Stimulated activated CD8-positive, alpha-beta memory T cell treated with anti-CD3 and anti-CD28 coated beads, Interleukin-4, amount 100 ng/mL, for 24 hours (primary cell): ENCODE measurements at places on chromosomes 16 and 17.

- DNase-seq = no peak
These were observed 36.3 kb downstream of the PLXDC1 start for GRCh38 chr17:39115135-39115534.

DNA sequence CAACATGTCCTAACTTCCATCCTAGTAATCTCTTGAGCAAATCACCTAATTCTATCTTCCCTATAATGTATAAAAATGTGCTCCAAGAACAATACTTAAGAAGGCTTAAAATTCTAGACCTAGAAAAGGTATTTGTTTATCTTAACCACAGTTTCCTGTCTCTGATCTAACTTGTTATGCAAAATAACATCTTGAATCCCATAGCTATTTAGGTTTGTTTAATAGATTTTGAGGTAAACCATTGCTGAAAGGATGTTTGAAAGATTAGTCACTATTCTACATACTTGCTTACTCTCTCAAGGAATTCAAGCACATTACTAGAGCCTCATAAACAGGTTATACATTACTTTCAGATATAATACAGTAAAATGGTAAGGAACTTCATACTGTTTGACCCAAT is 13.0 kb downstream of the CA10 start:
- no peak for DNase-seq

DNA sequence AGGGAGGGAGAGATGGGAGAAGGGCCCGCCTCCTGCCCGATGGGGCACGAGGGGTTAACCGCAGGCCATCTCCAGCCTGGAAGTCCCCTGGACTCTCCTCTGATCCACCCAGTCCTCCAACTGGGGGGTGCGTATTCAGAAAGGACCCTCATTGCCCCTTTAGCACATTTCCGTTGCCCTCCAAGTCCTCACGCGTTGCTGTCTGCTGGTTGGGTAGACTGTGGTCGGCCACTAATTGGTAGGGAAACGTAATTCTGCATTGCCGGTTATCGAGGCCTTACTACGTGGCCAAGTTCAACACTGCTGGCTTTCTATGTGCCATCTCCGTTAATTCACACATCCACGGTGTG is 103.4 kb downstream of the FOXL1 start:
- no peak for DNase-seq

DNA sequence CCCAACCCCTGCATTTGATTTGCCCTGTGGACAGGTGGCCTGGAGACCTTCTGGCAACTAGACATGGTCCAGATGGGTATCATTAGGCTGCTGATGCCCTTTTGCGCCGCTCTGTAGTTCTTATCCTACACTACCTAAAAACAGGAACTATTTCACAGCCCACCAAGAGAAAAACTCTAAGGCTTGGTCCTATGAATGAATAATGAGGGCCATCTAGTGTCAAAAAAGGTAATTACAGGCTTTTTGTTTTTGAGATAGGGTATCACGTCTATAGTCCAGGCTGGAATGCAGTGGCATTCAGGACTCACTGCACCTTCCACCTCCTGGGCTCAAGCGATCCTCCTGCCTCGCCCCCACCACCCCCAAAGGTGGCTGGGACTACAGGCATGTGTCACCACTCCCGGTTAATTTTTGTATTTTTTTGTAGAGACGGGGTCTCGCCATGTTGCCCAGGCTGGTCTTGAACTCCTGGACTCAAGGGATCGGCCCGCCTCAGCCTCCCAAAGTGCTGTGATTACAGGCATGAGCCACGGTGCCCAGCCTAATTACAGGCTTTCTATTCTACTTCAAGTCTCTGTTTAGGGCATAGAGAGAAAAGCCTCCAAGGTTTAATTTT is 20.9 kb downstream of the COIL start:
- no peak for DNase-seq

DNA sequence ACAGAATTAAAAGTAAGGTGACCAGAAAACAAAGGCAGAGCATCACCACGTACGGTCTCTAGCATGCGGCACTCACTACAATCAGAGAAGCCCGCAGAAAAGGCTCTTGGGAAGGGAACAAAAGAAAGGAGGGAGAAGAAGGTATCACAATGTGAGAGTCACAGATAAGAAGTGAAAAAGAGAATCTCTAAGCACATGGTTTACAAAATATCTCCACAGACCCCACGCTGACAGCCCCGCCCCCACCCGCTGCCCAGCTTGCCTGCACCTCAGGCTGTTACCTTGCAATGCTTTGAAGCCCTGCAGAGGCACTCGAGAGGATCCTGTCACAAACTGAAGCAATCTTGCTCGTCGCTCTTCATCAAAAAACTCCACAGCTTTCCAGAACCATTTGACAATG is 40.5 kb downstream of the CEP95 start:
- no peak for DNase-seq

GRCh38 chr16:86910161-86910769 is 331.9 kb downstream of the FOXL1 start:
- DNase-seq = no peak

DNA sequence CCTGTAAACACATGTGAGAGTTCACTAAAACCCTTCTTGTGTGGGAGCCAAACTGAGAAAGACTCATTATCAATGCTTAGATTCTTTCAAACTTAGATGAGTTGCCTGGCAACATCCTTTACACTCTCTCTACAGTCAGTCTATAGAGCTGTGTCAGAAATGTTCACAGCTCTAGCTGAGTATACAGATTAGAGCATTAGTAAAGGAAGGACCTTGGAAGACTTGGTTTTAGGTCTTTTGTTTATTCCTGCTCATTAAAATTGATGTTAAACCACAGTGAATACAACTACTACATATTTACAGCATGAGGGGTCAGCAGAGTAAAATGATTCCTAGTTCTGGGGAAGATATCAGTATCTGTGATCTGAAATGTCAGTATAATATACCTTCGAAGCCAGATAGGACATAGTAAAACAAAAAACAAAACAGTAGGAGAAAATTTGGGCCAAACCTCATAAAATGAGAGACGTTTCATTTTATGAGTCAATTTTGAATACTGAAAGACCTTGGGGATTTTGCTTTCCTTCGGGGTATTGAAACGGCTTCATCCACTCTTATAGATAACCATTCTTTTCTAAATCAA is 186.0 kb downstream of the TANC2 start:
- DNase-seq = no peak

DNA sequence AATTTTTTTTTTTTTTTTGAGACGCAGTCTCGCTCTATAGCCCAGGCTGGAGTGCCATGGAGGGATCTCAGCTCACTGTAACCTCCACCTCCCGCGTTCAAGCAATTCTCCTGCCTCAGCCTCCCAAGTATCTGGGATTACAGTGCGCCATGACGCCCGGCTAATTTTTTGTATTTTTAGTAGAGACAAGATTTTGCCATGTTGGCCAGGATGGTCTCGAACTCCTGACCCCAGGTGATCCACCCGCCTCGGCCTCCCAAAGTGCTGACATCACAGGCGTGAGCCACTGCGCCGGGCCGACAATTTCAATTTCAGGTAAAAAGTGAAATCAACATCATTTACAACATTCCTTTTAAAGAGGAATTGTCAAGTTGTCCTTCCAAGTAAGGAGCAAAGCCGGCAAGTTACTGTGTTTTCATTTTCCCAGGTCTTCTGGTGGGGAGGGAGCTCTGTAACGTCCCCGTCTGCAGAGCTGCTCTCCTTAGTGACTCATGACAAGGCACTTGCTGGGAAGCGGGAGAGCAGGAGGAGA is 873 bp downstream of the NPLOC4 start:
- no peak for DNase-seq

- DNase-seq = no peak
These were observed 8.5 kb downstream of the NAGPA start for GRCh38 chr16:5025171-5025632.

DNA sequence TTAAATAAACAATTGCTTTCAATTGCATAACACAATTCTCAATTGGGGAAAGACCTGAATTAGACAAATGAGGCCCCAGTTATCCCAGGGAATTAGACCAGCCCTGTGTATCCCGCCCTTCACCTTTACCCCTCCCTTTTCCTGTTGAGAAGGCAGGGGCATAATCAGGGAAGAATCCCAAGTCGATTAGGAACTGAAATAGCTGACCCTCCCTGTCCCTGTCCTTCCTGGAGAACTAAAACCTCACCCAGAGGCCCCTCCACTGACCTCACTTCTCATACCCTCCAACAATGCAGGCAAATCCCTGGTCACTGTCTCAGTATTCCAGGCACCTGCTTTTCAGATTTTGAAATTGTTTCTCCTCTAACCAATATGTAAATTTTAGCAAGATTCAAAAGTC is 165.4 kb upstream of the CDH11 start:
- DNase-seq = no peak

- DNase-seq = no peak
These were observed 101.6 kb upstream of the TOB1 start for GRCh38 chr17:50967795-50968194.

- no peak for DNase-seq
These were observed 129.4 kb downstream of the TANGO6 start for GRCh38 chr16:68972720-68973119.

- DNase-seq = no peak
These were observed 42.6 kb downstream of the SPAG9 start for GRCh38 chr17:51078009-51078592.

DNA sequence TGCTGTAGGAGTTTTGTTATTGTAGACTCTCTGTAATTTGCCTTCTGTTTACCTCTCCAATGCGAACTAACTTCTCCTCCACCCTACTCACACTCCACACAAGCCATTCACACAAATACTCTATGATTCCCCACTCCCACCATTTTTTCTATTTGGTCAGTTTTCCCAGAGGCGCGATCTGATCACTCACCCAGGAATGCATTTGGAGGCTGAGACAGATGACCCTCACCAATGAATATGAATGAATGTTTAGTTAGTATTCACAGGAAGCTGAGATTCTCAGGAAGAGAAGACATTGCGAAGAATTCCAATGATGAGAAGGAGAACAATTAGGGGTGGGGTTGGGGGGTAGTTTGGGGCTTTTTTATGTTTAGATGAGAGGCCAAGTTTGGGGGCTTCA is 10.5 kb upstream of the ANKFN1 start:
- no peak for DNase-seq

DNA sequence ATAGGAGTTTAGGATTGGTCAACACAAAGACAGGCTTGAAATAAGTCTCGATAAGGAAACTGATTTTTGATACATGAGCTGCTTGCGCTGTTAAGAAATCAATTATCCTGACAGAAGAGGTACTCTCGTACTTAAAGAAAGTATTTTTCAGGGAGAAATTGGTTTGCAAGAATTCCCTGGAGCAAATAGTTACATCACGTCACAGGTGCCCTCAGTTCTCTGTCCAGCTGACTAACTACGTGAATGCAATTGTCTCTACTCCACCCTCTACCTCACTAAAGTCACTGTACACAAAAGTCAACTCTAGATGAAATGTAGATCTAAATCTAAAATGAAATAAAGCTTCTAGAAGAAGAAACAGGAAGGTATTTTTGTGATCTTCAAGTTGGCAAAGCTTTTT is 130.6 kb upstream of the KCNJ16 start:
- DNase-seq = no peak

DNA sequence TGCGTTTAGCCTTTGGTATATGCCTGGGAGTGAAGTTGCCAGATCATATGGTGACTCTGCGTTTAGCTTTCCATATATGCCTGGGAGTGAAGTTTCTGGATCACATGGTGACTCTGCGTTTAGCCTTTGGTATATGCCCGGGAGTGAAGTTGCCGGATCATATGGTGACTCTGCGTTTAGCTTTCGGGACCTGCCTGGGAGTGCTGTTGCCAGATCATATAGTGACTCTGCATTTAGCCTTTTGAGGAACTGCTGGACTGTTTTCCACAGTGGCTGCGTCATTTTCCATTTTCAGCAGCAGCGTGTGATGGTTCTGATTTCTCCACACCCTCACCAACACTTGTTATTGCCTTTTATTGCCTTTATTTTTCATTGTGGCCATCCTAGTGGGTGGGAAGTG is 73.0 kb downstream of the OR1D5 start:
- DNase-seq = no peak

DNA sequence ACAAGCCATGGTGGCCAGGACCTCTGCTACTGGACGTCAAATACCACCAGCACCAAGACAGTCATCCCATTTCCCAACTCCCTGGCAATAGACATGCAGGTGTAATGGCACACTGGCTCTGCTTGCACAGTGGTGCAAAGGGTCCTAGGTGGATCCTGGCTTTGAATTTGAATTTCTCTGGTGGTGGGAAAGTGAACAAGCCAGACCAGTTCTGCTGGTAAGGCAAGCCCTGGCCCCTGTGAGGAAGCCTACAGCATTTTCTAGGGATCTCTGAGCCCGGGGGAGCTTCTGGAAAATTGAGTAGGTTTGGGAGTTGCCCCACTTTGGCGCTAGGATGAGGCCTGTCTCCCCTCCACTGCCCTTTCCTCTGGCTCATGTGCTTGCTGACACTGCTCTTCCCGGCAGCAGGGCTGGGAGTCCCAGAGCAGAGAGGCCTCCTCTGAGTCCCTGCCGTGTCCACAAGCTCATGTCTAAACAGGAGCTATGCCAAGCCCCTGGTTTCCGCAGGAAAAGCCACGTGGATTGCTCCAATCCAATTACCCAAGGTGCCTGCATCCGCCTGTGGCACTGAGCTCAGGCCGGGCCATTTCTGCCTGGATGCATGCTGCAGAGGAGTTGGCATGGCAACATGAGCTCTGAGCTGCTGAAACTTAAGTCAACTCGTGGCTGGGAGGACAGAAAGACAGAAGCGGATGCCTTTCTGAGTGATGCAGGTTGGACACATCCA is 67.0 kb downstream of the PRMT7 start:
- no peak for DNase-seq

- DNase-seq = peak; percentile 51
These were observed 118.2 kb upstream of the SMURF2 start for GRCh38 chr17:64780096-64781013.

- no peak for DNase-seq
These were observed 258.6 kb downstream of the SNX29 start for GRCh38 chr16:12235110-12235509.

GRCh38 chr17:8745586-8746500 is 1.2 kb upstream of the CCDC42 start:
- DNase-seq = peak; percentile 75

GRCh38 chr16:79283578-79283977 is 317.0 kb downstream of the MAF start:
- no peak for DNase-seq

GRCh38 chr16:82888591-82889001 is 261.8 kb downstream of the CDH13 start:
- DNase-seq = no peak

DNA sequence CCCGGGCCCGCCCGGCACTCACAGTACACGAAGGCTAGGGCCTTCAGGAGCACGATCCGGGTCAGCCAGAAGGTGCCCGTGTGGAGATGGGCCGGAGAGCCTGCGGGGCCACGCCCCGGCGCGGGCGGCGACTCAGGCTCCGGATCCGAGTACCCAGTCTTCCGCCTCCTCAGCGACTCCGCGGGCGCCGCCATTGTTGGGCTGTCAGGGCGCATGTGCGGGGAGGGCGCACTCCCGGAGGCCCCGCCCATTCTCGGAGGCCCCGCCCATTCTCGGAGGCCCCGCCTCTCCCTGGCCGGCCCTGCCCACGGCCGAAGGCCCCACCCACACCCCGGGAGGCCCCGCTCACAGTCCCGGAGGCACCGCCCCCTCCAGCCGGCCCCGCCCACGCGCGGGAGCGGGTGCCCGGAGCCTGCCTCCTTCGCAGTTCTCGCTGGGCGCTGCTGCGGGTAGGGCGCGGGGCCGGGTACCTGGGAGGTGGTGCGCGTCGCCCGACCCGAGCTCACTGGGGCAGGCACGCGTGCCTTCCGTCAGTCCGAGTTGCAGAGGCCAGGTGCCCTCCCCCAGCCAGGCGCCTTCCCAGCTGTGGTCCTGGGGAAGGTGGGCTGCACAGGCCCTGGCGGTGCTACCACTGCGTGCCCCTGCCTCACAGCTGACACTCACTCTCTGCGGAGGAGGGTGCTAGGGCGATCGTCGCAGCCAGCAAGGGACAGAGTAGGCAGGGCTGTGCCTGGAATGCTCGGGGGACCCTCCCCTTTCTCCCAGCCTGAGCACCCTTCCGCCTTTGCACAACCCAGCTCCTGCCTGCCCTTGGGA is at the start of gene LMF1:
Gene LMF1, minus strand, starts transcription at position 219 of the 816 bp plus-strand sequence. Its CDS starts 4 bp downstream, at position 215.
- peak; percentile 89 for DNase-seq
